ENCODE measurements at places on chromosomes 3 and 15. TPM values are rescaled to one million over a fixed set of nuclear protein-coding genes. Genes with fewer than 3 reads are reported as not detected.

Gene GOLGA6C
- total RNA-seq, result not detected

Gene STAC
- total RNA-seq, result 29.1 TPM

Gene TARS3
- total RNA-seq, result 30.2 TPM

Gene AHSG
- not detected for total RNA-seq

Data from SJSA1 (cell line).